ENCODE measurements at places on chromosomes 3 and 15.

DNA sequence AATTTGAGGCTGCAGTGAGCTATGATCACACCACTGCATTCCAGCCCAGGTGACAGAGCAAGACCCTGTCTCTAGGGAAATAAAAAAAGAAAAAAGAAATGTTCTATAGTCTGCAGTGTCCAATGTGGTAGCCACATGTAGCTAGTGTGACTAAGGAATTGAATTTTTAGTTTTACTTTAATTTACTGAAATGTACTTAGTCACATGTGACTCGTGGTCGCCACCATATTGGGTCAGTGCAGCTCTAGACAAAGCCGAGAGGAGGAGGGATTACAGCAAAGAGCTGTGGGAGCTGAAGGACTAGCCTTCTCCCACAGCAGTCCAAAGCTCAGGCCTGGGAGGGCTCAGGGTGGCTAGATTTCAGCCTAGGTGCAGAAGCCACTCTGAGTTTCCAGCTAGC, 65.9 kb upstream of the NTRK3 start:
- DNase-seq, result no peak

DNA sequence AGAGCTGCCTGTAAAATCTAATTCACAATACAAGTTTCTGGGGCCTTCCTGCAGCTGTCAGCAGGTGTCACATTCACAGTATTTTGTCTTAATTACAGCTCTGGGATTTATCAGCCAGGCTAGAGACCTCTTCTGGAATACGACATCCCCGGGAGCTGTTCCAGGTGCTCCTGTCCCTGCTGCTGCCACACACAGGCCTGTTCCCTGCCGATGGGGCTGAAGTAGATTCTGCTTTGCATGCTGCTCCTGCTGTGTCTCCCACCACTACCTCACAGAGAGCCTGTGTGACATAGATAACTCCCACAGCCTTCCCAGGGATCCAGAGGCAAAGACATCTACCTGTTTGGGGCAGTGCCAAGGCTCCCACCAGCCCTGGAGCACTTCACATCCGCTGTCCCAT, 20.4 kb downstream of the COLQ start:
- no peak for DNase-seq

DNA sequence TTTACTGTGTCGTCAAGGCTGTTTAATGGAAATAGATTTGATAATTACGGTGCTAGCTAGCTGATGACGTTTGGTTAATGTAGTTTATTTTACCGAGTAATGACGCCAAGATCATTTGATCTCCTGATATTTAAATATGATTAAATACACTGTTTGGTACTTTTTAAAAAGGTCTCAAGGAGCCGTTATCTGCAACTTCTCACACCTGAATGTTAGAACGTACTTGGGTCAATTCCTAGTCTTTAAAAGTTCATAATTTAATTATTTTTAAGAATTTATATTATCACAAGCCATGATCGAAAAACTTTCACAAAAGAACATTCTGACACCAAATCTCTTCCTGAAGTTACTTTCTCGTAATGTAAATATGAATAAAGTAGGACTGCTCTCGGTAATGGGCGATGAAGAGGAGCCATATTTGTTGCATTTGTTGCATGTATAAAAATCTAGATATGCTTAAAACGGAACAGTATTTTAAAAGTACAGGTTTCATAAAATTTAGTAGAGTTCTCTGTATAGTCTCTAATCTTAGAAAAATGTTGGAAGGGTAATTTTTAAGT, 16.2 kb upstream of the CHD2 start:
- DNase-seq, result no peak

- no peak for DNase-seq
Observed at GRCh38 chr3:31102196-31102879, 207.9 kb upstream of the GADL1 start.

DNA sequence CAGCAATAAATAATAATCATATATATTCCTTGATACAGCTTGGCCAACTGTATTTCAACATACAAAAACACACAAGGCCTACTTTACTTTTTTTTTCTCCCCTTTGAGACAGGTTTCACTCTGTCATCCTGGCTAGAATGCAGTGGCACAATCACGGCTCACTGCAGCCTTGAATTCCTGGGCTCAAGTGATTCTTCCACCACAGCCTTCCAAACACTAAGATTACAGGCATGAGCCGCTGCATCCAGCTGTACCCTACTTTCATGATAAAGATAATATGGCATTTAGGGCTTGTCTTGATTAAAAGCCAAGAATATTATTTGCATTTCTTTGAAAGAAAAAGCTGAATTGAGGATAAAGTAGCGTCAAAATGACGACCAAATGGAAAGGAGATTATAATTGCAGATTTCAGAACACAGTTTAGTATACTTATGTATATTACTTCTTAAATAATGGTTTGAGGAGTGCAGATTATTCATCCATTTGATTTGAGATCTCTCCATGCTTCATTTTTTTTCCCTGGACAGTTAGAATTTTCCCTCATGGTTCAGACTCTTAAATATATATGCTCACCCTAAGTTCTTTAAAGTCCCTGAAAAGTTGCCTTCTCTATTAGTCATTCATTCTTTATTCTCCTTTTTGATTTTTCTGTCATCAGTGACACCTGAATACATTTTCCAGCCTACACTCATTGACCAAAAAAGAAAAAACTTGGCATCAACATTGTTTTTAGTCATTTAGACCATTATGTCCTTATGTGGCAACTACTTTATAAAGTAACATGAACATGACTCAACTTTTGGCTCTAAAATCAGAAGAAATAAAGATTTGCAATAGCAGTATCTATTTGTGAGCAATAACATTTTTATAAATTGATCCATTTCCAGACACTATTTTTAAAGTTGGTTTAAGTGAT, 48.5 kb upstream of the MLF1 start:
- peak; percentile 25 for DNase-seq

- DNase-seq, result no peak
Observed at GRCh38 chr15:80834906-80835305, 55.7 kb downstream of the CEMIP start.

DNA sequence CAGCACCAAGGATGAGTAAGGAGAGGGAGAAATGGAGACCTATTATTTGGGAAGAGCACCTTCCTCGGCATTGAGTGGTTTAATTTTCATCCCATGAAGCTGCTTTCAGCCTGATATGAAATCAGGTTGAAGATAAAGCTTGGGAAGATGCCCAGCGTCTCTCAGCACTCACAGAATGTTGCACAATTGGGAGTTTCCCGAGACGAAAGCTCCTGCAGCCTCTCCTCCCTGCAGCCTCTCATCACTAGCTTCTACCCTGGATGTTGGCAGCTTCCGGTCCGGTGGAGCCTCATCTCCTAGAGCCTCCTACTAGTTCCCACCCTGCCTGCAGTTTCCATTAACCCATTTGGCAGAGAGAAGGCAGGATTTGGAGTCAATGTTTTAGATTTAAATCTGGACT, 40.3 kb downstream of the EDEM1 start:
- DNase-seq, result no peak

DNA sequence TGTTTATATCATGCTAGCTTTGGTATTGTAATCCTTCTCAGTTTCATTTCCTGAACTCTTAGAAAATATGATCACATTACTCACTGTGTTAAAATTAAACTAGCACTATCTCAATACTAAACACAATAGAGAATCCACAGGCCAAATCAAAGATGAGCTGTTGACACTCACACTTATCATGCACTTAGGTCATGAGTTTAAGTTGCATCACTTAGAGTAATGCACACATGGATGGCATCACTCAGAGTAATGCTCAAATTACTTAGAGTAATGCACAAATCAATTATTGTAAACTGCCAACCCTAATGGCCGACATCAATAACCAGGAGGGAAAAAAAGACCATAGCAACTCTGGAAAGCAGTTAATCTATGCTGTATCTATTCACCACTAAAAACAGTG, 40.0 kb upstream of the MCF2L2 start:
- no peak for DNase-seq

DNA sequence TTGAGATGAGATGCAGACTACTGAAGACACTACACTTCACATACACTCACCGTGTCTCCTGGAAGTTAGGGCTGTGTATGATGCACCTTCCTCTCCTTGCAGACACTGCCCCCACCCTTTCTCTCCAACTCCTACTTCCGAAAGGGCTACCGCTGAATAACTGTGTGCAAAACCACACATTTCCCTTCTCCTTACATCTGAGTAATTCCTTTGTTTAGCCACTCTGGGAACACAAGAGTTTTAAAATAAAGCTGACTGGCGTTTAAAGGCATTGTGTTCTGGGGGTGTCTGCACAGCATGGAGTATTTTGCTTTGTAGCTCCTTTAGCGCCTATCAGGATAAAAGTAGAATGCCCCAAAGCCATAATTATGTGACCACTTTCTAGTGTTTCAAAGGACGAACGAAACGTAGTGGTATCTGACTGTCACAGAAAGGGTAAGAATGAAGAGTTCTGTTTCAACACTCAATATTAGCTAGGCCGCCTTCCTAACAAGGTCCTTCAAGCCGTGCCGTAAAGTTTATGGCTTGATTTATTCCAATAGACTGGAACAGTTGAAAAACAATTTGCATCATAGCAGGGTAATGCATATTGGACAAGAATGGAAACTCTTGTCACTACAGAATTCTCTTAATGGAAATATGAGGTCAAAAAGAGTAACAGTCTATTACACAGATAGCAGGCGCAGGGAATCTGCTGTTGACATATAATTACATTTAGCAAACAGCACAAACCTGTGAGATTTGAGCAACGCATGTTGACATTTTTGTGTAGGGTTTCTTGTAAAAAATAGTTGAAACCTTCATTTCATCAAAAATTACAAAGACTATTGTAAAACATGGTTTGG, 619.9 kb downstream of the FOXP1 start:
- DNase-seq, result no peak

GRCh38 chr3:157956850-157957249, 149.4 kb downstream of the SHOX2 start:
- no peak for DNase-seq

DNA sequence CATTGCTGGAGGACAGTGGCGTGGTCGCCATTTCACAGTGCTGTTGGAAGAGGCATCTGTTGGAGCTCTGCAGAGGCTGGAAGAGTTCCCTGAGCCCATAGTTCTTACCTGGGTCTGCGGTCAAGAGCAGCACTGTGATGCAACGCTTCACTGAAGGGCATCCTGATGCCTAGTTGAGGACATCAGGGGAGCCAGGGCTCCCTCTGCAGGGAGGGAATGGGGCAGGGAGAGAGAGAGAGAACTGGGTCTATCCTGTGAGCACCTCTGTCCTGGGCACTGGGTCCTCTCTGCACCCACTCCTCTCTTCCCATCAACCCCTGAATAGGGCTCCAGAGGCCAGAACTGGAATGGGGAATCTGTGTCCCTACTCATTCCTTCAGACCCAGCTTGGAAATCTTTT, 23.9 kb upstream of the MOBP start:
- DNase-seq, result no peak

- no peak for DNase-seq
Observed at GRCh38 chr15:92471288-92471687, 77.6 kb downstream of the ST8SIA2 start.

- peak; percentile 14 for DNase-seq
Observed at GRCh38 chr3:13673207-13673606, 124.3 kb downstream of the FBLN2 start.

DNA sequence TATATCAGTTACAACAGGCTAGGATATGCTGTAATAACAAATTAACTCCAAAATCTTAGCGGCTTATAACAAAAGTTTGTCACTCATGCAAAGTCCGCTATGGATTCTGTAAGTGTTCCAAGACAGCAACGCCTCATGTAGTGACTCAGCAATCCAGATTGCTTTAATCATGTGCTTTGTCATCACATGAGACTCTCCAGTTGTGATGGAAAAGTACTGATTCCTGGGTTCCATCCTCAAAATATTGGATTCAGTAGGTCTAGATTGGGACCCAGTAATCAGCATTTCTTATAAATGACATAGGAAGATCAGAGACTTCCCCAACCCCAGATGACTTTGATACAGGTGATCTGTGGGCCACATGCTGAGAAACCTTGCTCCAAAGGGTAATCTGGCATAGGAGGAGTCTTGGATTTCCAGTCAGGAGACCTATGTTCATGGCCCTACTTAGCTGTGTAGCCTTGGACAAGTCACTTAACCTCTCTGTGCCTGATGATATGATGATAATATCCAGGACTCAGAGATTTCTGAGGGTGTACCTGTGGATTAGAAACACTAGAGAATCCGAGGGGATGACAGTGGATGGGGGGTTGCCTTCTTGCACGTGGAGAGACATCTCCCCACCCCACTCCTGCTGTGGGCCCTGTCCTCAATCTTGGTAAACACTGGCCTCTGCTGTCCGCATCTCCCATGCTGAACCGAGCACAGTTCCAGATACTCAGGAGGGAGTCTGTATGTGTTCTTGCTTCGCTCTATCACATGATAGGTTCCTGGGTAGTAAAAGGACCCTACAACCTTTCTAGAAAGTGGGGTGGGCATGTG, 65.5 kb downstream of the CORO2B start:
- DNase-seq, result peak; percentile 84

DNA sequence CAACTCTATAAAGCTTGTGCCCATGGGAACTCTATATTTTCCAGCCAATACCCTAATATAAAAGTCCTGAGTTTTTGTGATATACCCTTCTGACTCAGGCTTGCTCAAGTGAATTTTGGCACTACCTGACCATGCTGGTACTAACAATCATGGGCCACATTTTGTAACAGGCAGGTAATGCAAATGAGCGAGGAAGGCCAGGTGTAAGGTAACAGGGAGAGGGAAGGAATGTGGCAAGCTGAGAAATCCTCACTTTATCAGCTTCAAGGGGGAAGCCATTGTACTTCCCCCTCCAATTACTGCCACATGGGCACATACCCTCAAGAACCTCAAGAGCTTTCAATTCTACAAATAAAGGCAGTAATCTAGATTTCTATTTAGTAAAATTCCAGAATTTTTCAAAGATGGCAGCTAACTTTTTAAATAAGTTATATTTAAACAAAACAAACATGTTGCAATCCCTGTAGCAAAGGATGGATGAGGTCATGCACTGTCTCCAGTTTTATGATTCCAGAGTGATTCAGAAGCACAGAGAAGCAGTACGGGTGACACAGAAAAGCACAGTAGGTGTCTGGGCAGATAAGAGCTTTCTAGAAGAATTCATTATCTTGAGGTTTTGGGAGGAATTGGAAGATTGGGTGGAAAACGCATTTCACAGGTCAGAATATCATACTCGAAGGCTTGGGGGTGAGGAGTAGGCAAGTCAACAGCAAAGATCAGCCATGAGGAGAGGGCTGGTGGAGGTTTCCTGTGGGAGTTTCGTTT, 87.6 kb downstream of the FOXP1 start:
- peak; percentile 93 for DNase-seq

DNA sequence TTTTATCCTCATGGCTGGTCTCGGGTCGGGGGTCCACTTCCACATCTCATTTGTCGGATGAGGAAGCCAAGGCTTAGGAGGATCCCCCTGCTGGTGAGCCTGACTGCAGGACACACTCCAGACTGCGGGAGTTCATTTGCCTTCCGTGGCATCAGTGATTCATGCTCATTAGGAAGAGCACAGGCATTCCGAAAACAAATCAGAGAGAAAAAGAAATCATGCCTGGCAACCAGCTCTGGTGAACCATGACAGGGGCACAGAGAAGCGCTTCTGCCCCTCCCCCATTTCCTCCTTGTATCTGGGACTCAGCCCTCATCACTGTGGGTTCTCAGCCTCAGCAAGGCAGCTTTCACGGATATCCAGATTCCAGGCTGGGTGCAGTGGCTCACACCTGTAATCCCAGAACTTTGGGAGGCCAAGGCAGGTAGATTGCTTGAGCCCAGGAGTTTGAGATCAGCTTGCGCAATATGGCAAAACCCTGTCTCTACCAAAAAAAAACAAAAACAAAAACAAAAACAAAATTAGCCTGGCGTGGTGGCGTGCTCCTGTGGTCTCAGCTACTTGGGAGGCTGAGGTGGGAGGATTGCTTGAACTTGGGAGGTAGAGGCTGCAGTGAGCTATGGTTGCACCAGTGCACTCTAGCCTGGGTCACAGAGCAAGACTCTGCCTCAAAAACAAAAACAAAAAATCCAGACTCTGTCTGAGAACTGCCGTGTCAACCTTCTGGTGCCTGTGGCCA, 28.4 kb downstream of the IRAK2 start:
- peak; percentile 95 for DNase-seq

Data from HFFc6 (cell line).